ENCODE measurements at places on chromosomes 6 and 20. TPM values are rescaled to one million over a fixed set of nuclear protein-coding genes. Genes with fewer than 3 reads are reported as not detected.

- no peak for DNase-seq
Measured at GRCh38 chr6:156181506-156181905, 595.7 kb upstream of the ARID1B start.

- peak; percentile 46 for DNase-seq
Measured at GRCh38 chr6:113857556-113858479, 673 bp downstream of the MARCKS start.

DNA sequence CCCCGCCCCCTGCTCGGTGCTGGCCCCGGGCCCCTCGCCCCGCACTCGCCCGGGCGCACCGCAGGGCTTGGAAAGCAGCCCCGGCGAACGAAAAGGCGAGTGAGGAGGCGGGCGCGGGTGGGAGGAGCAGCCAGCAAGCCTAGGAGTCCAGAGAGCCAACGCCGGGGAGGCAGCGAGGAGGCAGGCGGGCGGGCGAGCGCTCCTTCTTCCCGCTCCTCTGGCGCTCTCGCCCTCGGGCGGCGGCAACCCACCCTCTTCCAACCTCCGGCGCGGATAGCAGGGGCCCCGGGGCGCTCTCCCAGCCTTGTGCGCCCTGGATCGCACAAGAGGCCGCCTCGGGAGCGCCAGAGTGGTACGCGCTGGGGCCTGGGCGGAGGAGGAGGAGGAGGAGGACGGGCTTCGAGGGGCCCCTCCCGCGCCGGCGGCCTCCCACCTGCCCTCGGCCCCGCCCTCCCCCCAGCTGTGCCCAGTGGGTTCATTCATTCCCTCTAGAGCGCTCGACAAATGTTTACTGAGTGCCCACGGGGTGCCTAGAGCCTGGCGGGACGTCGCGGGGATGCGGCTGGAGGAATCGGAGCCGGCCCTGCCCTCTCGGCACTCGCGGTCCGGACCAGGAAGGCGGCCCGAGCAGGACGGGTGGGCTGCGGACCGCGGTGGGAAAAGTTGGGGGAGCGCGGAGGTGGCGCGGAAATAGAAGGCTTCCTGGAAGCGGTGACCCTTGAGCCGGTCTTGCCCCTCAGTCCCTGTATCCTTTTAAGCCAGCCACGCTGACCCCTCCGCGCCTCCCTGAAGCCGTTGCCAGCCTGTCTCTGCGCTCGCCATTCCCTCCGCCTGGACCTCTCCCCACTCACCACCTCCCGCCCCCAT lies at the start of gene BMP7:
TSS of gene BMP7 (minus strand) at position 351 of the 867 bp plus-strand sequence. CDS start 519 bp downstream, outside the sequence.
- DNase-seq = peak; percentile 78

DNA sequence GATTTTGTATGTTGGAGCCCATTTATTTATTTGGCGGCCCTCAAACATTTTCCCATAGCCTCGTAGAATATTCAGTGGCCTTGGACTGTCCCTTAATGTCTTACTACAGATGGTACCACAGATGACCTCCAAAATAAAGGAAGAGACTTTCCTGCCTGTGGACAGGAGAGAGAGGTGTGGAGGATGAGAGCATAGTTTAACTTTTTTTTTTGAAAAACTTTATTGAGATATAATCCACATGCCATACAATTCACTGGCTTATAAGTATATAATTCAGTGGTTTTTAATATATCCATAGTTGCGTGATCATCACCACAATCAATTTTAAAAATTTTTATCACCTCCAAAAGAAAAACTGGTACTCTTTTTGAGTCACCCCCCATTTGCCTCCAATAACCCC lies 4.6 kb upstream of the PPP1R16B start:
- no peak for DNase-seq

- no peak for DNase-seq
Measured at GRCh38 chr6:124655866-124656265, 306.4 kb upstream of the RNF217 start.

DNA sequence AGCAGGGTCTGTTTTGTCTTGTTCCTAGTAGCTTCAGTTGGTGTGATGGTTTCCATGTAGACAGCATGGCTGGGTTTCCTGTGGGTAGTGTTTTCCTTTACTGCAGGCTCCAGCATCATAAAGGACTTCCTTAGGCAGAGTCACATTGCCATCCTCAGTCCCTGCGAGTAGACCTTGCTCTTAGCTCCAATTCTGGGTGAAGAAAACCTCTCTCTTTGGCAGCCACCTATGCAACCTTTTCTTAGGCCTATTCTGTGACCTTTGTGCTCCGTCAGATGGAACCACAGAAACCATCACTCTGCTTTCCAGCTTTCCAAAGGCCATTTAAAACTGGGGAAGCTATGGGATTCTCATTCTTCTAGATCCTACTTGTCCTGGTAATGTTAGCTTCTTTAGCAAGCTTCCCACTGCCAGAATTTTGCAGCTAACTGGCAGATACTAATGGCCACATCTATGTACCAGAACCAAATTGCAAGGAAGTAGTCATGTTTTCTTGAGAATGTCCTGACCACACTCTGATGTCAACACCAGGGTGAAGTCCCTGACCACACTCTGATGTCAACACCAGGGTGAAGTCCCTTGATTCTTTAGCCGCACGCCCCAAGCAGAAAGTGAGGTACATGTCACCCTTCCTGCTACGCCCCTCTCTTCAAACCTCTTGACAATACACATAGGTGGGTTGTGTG lies 646.6 kb upstream of the HS3ST5 start:
- no peak for DNase-seq

- DNase-seq = no peak
Measured at GRCh38 chr20:61704661-61705060, 361.0 kb downstream of the TAF4 start.

NCOA5 gene
- 58.9 TPM for total RNA-seq

SLC22A7 gene
- not detected for total RNA-seq

HM13 gene
- 10.7 TPM for total RNA-seq

MUC22 gene
- total RNA-seq = not detected

FRK gene
- 10.7 TPM for total RNA-seq
